ENCODE measurements at places on chromosomes 7 and 10.

DNA sequence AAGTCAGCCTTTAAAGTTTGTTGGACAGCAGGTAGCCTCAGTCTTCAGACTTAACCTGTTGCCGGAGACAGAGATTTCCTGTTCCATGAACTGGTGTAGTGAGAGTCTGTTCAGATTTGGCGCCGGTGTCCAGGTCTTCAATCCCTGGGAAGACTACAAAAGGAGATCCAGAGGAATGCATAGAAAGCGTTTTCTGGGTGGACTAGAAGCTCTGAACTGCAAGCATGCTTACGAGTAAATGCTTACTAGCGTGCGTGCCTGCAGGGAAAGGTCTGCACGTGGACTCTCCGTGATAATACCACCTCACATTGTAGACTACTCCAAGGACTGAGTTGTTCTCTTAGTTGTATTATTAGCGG lies 878 bp downstream of the GLRX3 start:
- no peak for DNase-seq

DNA sequence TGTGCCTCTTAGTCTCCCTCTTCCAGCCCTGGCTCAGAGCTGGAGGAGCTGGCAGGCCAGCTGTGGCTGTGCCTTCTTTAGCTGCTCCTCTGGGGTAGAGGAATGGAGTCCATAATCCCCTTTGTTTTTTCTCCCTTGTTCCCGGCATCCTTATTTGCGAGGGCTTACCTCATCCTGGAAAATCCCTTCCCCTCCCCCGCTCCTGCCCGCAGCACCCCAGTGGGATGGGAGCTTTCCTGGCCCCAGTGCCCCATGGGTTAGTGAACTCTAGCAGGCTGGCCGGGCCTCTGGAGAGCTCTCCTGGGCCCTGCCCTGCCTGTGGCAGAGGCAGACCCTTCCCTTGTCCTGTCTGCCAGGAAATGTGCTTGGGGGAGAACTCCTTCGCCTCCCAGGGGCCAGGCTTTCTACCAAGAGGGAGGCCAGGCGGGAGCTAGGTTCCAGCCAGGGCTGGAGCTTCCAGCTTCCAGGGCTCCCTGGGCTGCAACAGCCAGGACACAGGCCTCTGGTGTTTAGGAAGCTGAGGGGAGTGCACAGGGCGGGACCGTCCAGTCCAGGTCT lies 16.5 kb upstream of the TRIM8 start:
- no peak for DNase-seq

DNA sequence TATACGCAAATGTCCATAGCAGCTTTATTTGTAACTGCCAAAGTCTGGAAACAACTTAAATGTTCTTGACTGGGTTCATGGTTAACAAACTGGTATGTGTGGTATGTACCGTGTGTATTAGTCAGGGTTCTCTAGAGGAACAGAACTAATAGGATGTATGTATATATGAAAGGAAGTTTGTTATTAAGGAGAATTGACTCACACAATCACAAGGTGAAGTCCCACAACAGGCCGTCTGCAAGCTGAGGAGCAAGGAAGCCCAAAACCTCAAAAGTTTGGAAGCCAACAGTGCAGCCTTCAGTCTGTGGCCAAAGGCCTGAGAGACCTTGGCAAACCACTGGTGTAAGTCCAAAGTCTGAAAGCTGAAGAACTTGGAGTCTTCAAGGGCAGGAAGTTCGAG lies 66.8 kb downstream of the TMEM168 start:
- no peak for DNase-seq

- DNase-seq: no peak
Observed at GRCh38 chr7:70466725-70467364, 665.1 kb upstream of the GALNT17 start.

Measured in activated T-cell treated with anti-CD3 and anti-CD28 coated beads for 1 hour (primary cell).